ENCODE measurements at places on chromosomes 7 and 10.

DNA sequence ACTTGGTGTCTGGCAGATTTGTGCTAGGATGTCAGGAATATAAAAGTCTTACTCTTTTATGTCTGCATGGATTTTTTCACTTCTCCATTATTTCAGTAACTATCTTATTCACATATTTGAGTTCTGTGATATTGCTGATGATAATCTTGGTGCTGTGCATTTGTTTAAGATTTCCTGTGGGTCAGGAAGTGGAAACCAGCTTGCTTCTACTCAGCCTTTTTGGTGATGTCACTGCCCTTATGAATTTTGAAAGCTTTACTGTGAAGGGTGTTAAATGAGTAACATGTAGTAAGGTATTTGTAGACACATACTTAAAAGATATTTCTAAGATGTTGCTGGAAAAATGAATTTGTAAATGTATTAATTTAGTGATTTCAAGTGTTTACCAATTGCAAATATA lies 69.5 kb upstream of the VOPP1 start:
- no peak for DNase-seq

DNA sequence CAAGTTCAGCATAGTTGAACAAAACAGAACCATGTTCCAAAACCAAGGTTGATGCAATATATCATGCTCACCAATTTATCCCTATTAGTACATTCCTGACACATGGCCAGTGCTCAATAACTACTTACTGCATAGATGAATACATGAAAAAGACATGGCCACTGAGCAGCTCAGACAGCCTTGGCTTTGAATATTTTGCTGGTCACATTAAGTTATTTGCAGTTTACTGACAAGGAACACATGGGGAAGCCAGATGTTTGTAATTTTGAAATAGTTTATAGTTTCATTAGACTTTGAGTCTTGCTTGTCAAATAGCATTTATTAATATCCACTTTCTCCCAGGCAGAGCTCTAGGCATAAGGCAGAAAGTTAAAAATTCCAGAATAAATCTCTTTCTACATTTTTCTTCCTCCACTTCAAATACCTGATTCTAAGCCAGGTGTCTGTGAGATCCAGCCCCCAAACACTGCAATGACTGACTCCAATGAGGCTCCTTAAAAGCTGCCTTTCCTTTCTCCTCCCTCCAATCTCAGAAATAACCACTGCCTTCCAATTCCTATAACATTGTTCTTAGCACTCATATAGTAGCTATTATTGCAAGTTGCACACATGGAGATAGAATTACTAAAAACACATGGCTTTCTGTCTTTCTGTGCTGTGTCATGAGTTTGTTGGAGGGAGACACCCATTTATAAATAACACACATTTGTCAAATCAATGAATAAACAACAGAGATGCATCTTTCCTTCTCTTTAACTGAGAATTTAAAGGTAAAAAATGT lies 91.3 kb downstream of the PCGF5 start:
- no peak for DNase-seq

- DNase-seq = no peak
These were observed 135.8 kb downstream of the MAPK8 start for GRCh38 chr10:48442090-48442808.

DNA sequence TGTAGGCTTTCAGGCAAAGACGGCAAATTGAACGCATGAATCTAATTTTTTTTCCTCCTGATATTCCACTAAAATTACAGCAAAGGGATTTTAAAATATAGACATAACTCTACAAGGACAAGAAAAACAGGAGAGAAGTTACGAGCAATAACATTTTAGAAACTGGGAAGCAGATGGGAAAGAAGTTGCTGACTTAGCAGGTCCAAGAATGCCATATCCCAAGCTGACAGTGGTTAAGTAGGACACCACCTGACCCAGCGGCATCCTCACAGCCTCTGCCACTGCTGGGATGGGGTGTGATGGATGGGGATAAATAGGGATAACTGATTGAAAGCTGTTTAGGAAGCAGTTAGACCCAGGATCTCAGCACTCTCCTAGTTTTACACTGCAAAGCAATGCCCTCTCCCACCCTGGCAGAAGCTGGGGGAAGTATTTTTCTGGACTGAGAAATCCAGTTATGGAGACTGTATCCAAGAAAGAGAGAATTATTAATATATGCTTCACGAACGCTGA lies 99.3 kb upstream of the LEP start:
- DNase-seq = no peak

- DNase-seq = no peak
These were observed 55.5 kb upstream of the PTPN12 start for GRCh38 chr7:77481615-77482014.

DNA sequence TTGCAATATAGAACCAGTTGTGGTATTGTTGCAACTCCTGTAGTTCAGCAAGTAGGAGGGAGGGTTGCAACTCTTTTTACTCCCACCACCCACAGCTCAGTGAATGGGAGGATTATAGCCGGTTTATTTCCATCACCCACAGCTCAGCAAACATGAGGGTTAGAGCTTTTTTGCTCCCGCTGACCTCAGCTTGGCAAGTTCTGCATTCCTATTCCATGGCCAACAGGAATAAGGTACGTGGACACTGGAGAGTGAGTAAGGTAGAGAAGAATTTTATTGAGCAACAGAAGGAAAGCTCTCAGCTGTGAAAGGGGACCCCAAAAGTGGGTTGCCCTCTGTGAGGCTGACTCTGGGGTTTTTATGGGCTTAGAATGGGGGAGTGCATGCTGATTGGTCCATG lies 167.1 kb upstream of the SMIM30 start:
- DNase-seq = no peak

DNA sequence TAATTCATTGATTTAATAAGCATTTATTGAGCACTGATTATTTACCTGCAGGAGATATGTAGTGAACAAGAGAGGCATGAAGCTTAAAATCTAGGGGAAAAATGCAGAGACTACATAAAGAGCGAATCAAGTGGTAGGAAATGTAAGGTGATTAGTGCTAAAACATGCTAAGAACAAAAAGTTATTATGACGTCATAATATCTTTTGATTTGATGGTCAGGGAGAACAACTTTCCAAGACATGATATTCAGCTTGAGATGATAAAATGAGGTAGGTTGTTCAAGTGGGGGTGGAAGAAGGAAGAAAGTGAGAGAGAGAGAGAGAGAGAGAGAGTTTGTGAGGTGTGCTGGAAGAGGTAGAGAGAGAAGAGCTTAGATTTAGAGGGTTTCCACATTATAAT lies 317.7 kb downstream of the NRG3 start:
- DNase-seq = no peak

GRCh38 chr7:151175793-151176311 lies 8.4 kb upstream of the GBX1 start:
- no peak for DNase-seq

DNA sequence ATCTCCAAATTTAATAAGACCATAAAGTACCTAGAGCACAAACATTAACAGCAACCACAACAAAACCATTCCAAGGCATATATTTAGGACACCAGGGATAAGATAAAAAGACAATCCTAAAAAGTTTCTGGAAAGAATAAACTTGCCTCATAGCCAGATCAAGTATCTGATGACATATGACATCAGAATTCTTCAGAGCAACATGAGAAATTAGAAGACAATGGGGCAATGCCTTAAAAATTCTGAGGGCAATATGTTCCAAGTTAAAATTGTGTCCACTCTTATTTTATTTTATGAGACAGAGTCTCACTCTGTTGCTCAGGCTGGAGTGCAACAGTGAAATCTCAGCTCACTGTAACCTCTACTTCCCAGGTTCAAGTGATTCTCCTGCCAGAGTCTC lies 2.8 kb downstream of the EFCAB10 start:
- DNase-seq = no peak

DNA sequence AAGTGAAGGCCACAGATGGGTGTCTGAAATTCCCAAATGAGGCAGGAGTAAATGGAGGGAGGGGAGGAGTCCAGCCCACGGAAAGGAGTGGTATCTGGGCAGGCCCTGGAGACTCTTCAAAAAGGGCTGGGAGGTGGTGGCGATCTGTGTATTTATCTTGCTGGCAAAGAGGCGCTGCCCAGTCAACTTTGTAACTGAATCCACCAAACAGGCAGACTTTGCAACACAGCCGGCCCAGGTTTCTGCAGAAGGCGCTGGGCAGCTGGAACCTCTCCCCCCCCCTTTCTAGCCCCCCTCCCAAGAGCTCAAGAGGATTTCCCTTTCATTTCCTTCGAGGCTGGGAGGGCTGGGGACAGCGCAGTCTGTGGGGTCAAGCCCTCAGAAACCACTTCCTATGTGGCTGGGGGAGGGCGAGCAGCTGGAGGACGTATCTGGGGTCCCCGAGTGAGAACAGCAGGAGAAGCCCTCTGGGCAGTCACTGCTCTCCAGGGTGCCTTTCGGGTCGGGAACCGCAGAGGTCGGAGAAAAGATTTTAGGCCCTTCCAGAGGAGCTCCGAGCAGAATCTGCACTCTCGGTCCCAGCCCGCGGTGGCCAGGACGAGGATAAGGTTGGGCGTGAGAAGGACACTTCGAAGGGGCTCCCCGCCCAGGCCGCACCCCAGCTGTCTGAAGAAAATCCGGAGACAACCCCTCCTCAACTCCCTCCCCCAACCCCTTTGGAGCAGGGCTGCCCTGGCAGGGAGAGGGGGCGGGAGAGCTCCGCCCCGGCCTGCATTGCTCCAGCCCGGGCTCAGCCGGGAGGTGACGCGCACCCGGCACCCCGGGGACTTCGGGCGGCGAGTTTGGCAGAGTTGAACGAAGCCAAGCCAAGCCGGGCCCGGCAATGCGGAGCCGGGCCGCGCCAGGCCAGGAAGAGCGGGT lies 965 bp downstream of the ZCCHC24 start:
- DNase-seq = peak; percentile 65

Data from NCI-H510A treated with DMSO at 0.1 percent for 48 hours (cell line).